ENCODE measurements at places on chromosomes 11 and 22. TPM values are rescaled to one million over a fixed set of nuclear protein-coding genes. Genes with fewer than 3 reads are reported as not detected.

TECTA gene
- total RNA-seq: 2.0 TPM

- DNase-seq: no peak
Observed at GRCh38 chr11:3030289-3031070, 26.7 kb downstream of the CARS1 start.

GRCh38 chr11:2271077-2271326 is 614 bp upstream of the ASCL2 start:
- no peak for DNase-seq

DNA sequence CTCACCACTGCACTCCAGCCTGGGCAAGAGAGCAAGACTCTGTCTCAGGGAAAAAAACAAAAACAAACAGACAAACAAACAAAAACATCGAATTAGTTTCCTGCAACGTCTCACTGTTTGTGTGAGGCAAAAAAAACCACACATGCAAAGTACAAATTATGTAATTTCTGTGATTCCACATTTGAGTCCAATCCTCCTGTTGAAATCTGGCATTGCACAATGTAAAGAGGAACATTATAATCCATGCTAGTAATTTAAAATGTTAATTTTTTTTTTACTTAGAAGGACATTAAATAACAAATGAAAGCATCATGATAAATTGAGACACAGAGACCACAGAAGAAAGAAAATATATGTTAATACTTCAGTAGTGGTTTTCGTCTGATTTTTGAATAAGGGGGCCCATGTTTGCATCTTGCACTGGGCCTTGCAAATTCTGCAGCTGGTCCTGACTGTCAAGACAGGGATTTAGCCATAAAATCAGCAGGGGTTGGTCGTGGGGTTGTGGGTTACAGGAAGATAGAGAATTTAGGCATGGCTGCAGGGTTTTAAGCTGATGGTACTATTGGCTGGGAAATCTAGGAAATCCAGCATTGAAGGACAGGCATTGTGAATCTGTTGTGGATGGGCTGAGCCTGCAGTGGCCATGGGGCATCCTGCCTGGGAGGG is 102.6 kb upstream of the ALDH3B2 start:
- DNase-seq: no peak

- DNase-seq: no peak
Observed at GRCh38 chr11:47725442-47726117, 10.4 kb upstream of the AGBL2 start.

DNA sequence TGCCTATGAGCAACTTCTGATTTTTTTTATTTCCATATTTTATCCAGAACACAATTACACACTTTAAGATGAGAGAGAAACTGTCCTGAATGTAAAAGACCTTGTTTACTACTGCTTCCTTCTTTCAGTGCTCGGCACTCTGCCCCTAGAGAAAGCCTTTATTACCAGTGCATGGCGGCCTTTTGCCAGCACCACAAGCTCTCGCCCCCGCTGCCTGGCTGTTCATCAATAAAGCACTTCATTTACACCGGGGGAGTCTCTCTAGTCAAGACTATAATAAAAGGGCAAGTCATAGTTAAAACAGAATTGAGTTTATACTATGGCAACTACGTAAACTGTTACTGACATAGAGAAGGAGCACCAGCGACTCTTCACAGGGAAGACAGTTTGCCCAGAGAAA is 259.5 kb downstream of the CADM1 start:
- no peak for DNase-seq

DNA sequence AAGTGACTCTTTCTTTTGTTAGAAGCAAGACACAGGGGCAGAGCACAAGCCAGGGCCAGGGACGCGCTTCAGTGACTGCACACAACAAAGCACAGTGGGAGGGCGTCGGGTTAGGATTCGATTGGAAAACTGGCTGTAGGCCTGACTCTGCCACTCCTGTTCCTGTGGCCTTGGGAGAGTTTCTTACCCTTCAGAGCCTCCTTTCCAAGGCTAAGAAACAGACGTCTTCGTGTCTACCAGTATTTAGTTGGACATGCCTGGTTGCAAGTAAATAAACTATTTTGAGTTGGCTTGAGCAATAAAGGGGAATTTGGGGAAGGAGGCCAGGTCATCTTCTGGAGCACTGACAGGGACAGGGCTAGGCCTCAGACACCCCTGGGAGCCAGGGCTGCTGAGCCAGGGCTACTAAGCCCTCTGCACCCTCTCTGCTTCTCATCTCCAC is 549.1 kb downstream of the INSC start:
- DNase-seq: no peak

DNA sequence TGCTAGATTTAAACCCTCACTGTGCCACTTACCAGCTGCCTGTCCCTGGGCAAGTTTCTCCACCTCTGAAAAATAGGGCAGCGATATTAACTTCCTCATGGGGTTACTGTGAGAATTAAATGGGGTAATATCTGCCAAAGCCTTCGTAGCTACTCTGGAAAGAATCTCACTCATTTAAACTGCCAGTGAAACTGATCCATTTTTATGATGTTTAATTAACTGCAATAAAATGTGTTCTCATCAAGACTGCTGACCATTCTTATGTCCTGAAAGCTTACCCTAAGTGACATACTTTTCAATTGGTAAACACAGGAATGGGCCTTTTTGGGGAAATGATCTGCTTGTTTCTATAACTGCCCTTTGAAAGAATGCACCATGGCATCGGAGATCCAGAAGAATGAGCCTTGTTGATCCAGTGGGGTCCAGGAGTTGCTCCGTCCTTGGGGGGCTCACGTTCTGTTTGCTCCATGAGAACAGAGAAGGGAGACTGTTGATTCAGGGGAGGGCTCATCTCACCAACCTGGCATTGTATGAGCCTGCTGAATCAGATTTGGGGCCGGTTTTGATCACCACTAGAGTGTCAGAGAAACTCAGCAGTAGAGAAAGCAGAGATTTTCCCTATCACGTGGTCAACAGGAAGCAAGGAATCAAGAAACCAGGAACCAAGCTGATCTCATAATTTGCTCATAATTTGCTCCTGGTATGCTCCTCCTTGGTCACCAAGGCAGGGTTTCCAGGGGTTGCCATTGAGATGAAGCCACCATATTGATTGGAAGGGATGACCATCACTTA is 7.0 kb upstream of the CCDC86 start:
- DNase-seq: no peak

GRCh38 chr22:45207533-45207932 is 33.2 kb downstream of the KIAA0930 start:
- DNase-seq: no peak

PARVB gene
- total RNA-seq: 5.7 TPM

- no peak for DNase-seq
Observed at GRCh38 chr11:66868082-66868725, 11.3 kb downstream of the LRFN4 start.

GRCh38 chr11:75272391-75272790 is 31.8 kb downstream of the TPBGL start:
- DNase-seq: no peak

TIGD3 gene
- total RNA-seq: 5.3 TPM

GRCh38 chr11:130675371-130675821 is 227.0 kb downstream of the ADAMTS15 start:
- DNase-seq: no peak

PLXNB2 gene
- total RNA-seq: 44.4 TPM

- no peak for DNase-seq
Observed at GRCh38 chr11:73229896-73230875, 12.1 kb downstream of the P2RY2 start.

DNA sequence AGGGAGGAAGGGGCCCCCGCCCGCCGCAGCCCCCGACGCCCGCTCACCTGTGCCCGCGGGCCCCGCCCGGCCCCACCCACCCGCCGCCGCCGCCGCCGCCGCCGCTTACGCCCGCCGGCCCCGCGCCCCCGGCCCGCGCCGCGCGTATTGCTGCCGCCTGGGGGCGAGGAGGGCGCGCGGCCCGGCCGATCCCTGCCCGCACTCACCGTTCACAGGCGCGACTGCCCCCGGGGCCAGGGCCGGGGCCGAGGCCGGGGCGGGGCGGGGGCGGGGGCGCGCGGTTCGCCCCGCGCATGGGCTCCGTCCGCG is 212 bp downstream of the HRAS start:
- DNase-seq: no peak

FBLN1 gene
- total RNA-seq: 25.7 TPM

- DNase-seq: no peak
Observed at GRCh38 chr11:73257342-73258103, 14.6 kb upstream of the P2RY6 start.

DNA sequence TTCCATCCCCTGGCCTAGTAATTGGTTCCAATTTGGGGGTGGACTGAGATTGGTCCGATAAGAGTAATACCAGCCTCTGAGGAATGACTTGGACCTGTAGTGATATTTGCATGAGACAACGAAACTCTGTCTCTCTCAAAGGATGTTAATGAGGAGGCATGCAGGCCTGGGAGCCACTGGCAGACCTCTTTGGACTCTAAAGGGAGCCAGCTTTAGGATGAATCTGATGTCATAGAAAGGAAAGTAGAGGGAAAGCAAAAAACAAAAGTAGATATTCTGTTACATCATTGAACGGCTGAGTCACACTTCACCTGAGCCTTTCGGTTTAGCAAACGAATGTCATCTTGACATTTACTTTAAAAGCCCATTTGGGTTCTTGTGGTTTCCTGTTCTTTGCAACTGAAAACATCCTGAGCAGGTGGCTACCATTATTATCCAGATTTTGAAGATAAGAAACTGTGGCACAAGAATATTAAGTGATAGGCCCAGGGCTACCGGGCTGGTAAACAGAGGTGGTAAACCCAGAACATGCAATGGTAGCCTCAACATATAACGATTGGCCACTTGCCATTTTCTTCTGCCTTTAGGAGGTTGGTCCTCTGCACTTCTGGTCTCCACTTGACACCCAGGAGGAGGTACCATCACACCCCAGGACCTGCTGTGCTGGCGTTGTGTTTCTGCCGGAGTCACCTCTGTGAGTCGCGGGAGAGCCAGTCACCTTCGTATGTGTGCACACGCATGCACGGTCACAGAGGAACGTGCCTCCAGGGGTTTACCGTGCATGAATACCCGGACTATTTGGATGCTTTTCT is 42.7 kb downstream of the RTL6 start:
- DNase-seq: no peak

- DNase-seq: no peak
Observed at GRCh38 chr11:115941044-115941443, 436.8 kb upstream of the CADM1 start.

DNA sequence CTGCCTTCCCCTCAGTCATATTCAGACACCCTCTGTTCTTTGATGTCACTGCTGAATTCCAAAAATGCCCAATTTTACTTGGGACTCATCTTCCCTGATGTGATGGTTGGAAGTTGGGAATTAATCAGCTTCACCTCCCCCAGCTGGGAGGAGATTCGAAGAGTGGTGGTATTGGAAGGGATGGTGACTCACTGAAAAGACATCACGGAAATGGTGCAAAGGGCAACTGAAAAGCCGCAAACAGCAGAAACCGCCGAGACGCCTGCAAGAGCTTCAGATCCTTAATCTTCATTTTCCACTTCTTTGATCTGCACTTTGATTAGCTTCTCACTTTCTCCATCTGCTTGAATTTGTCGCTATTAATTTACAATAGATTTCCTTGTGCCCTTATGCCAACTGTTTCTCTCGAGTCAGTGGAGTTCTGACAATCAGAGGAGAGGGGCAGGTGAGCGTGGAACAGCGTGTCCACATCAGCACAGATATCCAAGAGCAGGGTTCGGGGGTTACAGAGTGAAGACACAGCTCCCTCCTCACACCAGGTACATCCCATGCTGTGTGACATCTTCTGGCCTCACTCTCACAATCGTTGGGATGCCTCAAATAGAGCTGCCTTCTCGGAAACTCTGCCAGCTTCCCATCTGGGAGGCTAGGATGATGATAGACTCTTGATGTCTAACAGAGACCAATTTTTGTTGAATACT is 325.4 kb downstream of the BRD1 start:
- no peak for DNase-seq

TUBA8 gene
- 2.9 TPM for total RNA-seq

DNA sequence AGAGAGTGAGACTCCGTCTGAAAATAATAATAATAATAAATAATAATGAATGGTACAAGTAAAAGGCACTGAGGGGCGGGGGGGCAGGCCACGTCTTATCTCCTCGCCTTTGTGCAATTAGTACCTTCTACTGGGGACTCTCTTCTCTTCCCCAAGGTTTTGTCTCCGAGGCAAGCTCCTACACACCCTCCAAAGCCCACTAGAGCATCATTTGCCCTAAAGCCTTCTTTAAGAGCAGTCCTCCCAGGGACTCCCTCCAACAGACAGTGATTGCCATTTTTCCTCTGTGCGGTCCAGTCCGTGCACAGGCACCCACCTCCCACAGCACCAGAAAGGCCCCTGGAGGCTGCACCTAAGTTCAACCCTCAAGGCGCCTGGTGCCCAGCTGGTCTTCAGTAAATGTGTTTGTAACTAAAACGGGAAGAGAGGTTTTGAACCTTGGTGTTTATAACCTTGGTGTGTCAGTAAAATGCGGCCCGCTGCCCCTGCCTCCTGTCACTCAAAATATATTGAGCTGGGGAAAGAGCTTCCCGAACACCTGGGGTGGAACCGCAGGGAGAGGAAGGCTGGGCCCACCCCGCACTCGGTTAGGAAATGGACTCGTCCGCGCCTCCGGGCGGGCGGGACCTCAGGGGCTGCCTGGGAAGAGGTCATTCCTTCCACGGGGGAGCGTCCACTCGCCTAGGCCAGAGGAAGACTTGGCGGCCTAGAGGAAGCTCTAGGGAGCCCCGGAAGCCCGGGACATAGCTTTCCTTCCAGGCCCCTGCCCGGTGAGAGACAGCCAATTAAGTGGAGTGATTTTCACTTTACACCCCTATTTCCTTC is 4.7 kb upstream of the KDELR3 start:
- DNase-seq: no peak

DNA sequence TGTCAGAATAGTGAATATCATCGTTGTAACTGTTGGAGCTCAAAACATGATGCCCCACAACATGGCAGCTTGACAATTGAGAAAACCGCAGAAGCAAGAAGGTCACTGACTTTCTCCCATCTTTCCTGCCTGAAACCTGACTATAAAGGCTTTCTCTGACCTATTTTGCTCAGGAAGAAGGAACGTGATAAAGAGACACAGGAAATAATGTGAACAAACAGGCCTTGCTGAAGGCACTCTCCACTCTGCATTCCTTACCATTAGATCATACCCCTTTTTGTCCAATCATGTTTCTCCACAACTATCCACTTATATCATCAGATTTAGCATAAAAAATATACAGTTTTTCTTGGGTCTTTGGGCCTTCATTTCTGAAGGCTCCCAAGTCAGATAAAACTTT is 916.8 kb downstream of the METTL15 start:
- no peak for DNase-seq

GRCh38 chr11:43736502-43737200 is 56.1 kb downstream of the HSD17B12 start:
- DNase-seq: no peak

TMEM45B gene
- 0.41 TPM for total RNA-seq

Data from frontal cortex (tissue), 4 donors.